CD8-positive, alpha-beta T cell (primary cell): ENCODE measurements at places on chromosomes 7 and 10.

- DNase-seq = no peak
These were observed 875.4 kb downstream of the LRMDA start for GRCh38 chr10:76306856-76307255.

DNA sequence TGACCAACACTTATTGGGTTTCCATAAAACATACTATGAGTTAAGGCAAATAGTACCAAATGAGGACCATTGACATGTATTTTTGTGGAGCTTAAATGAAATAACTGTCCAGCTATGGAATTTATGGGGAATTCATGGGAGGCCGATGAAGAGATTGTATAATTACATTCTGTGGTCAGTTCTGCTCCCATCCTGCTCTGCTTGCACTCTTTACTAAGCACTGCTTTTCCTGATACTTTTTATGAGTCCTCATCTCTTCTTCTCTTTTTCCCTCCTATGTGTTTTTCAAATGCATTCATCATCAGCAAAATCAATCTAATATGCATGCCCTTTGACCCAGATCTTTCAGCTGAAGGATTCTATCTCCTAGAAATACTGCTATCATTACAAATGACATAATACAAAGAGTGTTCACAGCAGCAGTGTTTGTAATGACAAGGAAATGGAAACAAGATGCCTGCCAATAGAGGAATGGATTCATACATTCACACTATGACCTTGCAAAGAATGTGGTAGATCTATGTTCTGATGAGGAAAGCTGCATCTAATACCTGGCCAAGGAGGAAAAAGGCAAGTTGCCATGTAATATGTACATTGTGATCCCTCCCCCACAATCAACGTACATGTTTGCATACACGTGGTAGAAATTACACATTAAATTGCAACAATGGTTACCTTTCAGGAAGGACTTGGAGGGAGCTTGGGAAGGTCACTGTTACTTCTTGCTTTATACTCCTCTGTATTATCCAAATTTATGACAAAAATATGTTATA lies 73.9 kb downstream of the PCGF5 start:
- DNase-seq = no peak

- DNase-seq = no peak
These were observed 56.9 kb upstream of the MYL10 start for GRCh38 chr7:101686030-101686429.

- DNase-seq = peak; percentile 9
These were observed 38.0 kb downstream of the ZNRF2 start for GRCh38 chr7:30322271-30323005.
